ENCODE measurements at places on chromosomes 2 and 18.

- DNase-seq, result no peak
Measured at GRCh38 chr2:228615496-228615895, 434.0 kb upstream of the SPHKAP start.

DNA sequence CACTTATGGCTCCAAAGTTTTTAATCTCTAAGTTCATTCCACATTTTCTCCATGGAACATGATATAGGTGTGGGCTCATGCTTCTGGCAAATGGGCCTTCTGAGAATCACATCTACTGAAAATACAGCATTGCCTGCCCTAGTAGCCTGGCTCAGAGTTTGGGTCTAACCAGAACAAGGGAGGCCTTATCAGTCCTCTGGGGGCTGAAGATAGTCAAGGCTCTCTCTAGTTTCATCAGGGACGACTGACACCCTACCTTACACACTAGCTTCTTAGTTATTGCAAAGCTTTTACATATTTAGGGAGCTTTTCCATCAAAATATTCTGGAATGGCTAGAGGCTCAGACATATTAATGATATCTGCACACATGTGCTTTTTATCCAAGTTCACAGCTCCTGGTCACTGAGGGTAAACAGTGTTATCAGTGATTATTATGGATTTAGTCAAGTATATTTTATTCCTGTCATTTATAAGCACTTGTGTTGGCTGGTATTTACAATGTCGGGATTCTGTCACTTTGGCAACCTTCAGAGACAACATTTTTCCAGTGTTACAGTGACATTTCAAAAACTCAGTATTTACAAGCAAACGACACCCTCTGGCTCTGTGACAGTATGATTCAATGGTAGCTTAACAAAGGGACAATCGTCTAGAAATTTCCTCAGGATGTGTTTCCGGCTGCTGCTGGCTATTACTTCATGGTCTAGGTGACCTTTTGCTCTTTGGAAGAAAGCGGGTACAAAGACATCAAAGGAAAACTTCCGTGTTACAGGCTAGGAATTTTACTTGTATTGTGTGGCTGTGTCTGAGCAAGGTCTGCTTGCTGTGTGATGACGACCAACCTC lies 200.6 kb downstream of the TCF4 start:
- DNase-seq, result no peak

DNA sequence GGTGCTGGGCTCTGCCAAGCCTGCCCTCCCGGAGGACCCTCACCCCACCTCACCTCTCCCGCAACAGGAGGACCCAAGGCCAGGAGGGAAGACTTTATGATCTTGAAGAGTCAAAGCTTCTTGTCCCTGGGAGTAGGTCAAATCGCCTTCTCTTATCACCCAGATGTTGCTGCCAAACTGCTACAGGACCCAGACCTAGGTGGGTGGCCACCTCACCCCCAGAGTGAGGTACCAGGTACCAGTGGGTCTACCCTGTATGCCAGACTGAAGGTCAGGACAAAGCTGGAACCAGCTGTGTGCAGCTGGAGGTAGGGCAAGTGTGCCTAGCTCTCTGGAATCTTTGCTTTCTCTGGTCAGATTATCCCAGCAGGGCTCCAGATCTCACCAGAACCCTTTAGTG lies 197.2 kb downstream of the ZFP36L2 start:
- peak; percentile 34 for DNase-seq

DNA sequence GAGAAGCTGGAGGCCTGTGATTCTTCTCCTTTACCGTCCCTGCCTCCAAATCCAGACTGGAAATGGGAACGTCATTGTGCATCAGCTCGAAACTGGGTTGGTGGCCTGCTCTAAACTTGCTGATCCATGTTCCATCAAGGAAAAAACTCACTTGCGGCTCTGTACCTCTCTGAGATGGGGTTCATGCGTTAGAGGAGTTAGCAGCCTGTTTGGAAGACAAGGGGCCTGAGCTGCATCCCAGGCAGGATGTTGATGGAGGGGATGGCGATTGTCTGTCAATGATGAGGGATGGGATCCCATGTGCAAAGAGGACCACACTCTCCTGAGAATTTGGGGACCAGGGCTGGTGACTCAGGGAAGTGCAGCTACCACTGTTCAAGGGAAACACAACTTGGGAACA lies 26.0 kb downstream of the TWIST2 start:
- peak; percentile 41 for DNase-seq

Data from posterior vena cava (tissue), 2 donors.